ENCODE measurements at places on chromosomes 1 and 21.

GRCh38 chr1:43149889-43150288 lies 22.2 kb downstream of the EBNA1BP2 start:
- no peak for DNase-seq

DNA sequence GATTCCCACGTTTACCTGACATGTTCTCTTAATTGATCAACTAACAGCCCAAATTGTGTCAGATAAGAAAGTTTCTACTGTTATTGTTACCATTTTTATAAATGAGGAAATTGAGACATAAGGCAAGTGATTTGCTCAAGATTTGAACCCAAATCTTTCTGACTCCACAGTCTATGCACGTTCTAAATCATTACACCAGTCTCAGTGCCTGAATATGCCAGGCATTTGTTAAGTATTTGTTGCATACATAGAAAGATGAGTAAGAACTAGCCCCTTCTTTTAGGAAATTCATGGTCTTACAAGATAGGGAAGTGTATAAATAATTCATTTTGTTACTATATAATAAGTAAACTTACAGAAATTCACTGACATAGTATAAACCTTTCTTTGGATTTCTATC lies 7.1 kb upstream of the CD101 start:
- no peak for DNase-seq

DNA sequence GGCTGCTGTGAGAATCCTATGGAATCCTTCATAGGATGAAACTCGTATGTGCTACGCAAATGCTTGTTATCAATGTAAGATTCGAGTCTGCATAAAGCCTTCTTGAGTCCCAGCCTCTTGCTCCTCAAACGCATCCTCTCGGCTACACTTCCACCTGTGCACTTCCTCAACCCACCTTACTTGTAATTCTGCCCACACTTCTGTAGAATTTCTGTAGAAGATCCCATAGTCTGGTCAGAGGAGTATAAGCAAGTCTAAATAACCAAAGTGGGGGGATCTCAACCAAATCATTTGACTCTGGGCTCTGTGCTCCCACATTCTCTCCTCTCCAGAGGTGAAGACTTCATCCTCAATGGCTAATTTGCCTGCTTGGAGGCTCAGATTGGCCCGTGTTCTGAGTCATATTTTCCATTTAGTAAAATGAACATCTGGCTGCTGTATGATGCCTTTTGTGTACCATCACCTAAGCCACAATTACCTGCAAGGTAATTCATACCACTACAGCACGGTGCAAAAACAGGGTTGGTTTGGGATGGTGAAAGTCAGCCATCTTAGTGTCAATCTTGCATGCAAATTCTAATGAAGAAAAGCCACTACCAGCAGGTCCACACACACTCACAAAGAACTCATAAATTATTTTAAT lies 63.2 kb downstream of the ITPKB start:
- DNase-seq: no peak

- DNase-seq: no peak
These were observed 550 bp downstream of the TMPRSS3 start for GRCh38 chr21:42395302-42395701.

- DNase-seq: no peak
These were observed 608.3 kb upstream of the PKN2 start for GRCh38 chr1:88075813-88076212.

- DNase-seq: no peak
These were observed 1.4 kb upstream of the SKI start for GRCh38 chr1:2226525-2227345.

DNA sequence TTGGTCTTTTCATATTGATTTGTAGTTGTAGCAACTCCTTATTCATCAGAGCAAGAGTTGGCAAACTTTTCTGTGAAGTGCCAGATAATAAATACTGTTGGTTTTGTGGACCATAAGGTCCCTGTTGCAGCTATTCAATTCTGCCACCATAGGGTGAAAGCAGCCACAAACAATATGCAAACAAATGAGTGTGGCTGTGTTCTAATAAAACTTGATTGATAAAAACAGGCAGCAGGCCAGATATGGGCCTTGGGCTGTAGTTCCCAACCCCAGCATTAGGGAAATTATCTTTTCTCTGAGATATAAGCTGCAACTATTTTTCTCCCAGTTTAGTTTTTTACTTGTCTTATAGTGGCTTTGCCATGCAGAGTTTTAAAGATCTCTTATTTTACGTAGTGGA lies 469.2 kb downstream of the SMYD3 start:
- no peak for DNase-seq

DNA sequence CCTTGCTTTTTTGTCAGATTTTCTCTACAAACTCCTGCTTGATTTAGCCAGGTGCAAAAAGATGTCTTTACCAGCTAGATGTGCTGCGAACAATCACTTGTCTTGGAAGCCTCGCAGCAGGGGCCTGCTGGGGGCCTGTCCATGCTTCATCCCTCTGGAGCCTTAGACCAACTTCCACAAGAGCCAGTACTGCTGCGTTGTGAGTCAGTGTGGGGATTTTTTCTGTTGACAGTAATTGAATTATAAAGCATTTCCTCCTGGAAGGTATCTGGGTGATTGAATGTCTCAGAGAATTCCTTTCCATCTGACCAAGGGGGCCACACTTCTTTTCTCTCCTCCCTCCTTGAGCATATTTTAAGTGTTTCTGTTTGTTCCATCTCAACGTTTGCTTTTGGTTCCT lies 40.4 kb upstream of the LDLRAP1 start:
- no peak for DNase-seq

DNA sequence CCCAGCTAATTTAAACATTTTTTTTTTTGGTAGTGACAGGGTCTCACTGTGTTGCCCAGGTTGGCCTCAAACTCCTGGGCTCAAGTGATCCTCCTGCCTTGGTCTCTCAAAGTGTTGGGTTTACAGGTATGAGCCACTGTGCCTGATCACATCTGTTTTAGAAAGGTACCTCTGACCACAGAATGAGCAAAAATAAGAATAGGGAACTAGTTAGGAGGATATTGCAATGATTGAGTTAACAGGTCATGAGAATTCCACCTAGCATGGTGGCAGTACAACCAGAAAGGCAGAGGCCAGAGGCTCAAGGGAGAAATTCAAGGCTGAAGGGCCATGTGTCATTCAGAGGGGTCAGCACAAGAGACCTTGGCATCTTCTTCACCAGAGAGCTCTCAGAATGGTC lies 49.6 kb downstream of the ELAPOR1 start:
- DNase-seq: no peak

- no peak for DNase-seq
These were observed 54.5 kb upstream of the PPM1J start for GRCh38 chr1:112769611-112770010.

DNA sequence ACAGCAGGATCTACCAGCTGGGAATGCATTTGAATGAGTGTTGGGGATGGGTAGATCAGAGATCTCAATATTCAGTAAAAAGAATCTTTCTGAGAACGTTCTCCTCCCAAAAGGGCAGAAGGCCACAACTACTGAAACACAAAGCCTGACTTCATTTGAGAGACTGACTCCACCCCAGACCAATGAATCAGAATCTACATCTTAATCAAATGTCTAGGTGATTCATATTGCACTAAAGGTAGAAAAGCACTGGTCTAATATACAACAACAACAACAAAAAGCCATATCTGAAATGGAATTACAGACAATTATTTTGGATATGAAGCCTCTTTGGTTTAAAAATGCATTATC lies 123.9 kb downstream of the SMYD3 start:
- DNase-seq: no peak

- no peak for DNase-seq
These were observed 18.8 kb downstream of the PKNOX1 start for GRCh38 chr21:42993051-42993712.

DNA sequence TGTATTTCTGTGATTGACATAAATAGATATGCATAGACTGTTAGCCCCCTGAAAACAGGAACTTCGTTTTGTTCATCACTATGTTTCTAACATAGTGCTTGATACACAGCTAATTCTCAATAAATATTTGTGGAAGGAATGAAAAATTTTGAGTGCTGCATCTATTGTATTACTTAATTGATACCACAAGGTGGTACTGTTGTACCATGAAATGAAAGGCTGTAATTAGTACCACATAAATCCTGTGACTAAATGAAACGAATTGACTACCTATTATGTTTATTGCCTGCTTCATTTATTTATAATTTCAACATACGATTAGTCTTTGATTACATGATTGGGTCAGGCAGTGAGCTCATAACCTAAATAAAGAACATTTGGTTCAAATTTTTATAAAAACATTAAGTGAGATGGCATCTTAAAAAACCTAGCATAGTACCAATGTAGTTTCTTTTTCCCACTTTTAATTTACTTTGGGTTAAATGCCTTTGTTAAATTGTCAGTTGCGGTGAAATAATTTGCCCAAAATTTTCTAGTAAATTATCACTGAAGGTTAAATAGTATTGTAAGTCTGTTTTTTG lies 15.0 kb upstream of the TGFB2 start:
- peak; percentile 44 for DNase-seq

DNA sequence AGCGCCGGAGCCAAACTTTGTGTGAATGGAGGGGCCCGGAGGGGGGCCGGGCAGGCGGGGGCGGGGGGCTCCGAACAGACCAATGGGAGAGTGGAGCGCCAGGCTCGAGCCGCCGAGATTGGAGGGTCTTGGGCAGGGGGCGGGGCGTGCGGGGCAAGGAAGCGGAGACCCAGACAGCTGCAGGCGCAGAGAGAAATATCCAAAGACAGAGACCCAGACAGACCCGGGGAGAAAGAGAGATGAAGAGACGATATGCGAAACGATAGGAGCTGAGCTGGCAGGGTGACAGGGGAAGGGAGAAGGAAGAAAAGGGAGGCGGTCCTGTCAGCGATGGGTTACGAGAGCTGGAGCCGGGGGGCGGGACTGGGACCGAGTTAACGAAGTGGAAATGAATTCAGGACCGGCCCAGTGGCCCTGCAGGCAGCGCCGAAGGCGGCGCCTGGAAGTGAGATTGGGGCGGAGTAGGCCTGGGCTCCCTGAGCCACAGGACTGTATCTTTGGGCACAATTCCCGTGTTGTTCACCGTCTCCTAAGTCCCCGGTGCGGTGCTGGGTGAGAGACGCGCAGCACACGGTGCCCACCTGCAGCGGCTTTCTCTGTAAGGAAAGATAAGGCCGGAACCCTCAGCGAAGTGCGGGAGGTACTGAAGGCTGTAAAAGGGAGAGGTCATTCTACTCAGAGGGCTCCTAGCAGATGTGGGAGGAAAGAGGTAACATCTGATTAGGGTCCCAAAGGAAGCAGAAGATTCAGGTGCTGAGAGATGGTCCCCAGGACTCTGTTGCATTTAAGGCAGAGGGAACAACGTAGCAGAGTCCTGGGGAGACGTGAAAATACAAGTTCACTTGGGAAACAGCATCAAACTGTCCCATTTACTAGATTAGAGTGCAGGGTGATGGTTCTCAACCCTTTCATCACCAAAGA lies 543 bp upstream of the KCNJ10 start:
- DNase-seq: peak; percentile 84

DNA sequence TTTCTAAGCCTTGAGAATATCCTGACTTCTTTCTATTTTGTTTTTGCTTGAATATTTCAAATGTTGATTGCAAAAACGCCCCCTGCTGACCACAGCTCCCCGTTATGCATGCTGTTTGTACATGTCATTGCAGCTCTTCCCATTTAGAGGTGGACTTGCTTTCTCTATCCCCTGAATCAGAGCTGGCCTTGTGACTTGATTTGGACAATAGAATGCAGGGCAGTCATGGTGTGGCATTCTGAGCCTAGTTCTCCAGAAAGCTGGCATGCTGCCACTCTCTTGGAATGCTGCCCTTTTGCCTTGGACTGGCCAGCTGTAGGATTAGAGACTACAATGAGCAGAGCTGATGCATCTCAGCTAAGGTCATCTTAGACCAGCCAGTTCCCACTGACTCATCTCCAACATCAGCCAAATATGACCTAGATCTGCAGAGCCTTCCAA lies 1561.5 kb downstream of the MRPL39 start:
- DNase-seq: no peak
